ENCODE measurements at places on chromosomes 3 and 15.

DNA sequence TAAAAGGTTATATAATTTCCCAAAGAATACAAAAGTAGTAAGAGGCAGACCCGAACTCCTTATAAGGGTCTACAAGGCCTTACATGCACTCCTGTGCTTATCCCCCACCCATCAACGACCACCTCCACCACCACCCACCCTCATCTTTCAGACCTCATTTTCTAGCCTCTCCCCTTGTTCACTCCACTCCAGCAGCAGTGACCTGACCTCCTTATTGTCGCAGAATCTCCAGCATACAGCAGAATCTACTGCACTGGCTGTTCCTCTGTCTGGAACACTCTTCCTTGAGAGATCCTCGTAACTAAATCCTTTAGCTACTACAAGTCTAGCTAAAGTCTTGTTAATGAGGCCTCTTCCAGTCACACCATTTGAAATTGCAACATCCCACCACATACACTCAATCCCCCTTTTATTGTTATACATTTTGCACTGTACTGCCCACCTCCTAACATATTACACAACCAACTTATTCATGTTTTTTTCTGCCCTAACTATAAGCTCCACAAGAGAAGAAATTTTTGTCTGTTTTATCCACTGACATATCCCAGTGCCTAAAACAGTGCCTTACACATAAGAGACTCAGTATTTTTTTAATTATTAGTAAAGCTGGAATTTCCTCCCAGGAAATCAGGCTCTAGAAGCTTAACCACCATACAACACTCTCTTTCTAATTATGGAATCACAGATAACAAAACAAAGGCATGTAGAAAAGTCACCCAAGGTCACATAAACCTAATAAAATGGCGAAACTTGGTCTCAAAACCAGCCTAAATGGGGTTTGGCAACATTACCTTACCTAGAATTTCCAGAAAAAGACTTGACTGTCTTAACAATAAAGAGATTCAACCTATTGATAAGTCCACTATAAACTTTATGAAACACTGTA lies 40.2 kb downstream of the ZNF148 start:
- no peak for DNase-seq

GRCh38 chr15:70823196-70823595 lies 30.8 kb downstream of the LARP6 start:
- DNase-seq, result no peak

GRCh38 chr3:26712211-26713026 lies 89.8 kb downstream of the LRRC3B start:
- DNase-seq, result peak; percentile 82

DNA sequence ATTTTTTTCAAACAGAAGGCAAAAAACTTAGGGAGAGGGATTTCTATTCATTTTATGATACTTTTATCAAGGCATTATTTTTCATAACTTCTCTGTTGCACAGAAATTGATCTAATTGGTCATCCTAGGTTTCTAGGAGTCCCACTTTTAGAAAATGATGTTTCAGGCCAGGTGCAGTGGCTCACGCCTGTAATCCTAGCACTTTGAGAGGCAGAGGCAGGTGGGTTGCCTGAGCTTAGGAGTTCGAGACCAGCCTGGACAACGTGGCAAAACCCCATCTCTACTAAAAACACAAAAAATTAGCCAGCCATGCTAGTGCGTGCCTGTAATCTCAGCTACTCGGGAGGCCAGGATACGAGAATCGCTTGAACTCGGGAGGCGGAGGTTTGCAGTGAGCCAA lies 2.8 kb downstream of the LACTB start:
- DNase-seq, result no peak

DNA sequence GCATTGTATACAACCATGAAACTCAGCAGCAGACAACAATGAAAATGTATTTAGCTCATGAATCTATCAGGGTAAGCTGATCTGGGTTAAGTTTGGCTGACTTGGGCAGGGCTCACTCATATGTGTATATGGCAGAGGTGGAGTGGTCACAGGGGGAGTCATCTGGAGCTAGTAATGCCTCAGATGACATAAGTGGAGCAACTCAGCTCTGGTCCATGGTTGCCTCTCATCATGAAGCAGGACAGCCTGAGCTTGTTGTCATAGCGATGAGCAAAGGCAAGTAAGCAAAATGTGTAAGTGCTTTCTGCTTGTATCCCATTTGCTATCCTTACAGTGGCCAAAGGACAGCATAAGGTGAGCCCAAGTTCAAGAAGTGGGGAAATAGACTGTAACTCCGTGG lies 64.5 kb downstream of the ALCAM start:
- DNase-seq, result no peak

GRCh38 chr15:92682741-92683510 lies 27.4 kb upstream of the FAM174B start:
- no peak for DNase-seq

DNA sequence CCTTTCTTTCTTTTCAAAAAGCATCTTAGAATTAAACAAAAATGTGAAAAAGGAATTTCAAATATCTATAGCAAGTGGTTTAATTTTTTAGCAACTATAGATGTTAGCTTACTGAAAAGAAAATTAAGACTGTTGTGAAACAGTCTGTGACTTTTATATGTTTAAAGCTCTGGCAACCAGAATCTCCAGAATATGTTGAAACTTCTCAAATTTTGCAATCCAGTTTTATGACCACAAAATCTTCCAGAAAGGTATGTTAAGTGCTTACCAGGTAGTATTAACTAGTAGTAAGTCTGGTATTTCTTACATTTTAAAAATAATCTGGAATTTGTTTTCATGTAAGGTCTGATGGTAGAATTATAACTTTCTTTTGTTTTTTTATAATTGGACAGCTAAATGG lies 235.0 kb downstream of the SLC9A9 start:
- no peak for DNase-seq

- DNase-seq, result no peak
Measured at GRCh38 chr3:161322781-161323568, 48.3 kb downstream of the SPTSSB start.

GRCh38 chr3:137768361-137769321 lies 4.5 kb downstream of the SOX14 start:
- no peak for DNase-seq

DNA sequence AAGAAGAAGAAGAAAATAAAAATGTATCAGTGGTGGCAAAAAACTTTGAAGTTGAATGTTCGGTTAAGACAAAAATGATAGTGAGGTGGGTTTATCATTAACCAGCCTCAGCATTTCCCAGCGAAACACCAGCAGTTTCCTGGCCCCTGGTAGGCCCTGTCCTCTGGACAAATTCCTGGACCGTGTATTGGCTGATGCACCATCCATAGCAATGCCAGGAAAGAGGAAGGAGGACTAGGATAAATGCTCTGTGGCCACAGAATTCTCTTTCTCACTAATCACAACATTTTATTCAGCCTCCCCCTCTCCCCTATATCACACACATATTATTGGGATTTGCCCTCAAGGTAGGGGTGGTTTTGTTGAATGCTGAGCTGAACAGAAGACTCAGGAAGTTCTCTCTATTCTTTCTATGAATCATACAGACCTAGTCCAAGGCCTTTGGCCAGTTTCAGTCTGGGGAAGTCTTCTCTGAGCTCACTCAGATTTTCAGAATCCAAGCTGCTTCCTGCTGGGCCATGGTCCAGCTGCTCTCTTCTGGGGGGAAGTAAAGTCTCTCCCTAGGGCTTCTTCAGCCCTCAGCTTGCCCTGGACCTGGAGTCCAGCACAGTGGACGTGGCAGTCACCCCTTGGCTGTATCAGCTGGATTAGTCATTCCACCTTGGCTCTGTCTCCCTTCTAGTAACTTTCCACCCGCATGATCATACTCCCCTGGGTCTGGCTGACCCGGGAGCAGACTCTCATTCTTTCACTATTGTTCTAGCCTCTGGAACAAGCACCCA lies 27.6 kb downstream of the SLC28A1 start:
- no peak for DNase-seq

GRCh38 chr3:134918441-134918840 lies 123.4 kb downstream of the EPHB1 start:
- DNase-seq, result peak; percentile 80

DNA sequence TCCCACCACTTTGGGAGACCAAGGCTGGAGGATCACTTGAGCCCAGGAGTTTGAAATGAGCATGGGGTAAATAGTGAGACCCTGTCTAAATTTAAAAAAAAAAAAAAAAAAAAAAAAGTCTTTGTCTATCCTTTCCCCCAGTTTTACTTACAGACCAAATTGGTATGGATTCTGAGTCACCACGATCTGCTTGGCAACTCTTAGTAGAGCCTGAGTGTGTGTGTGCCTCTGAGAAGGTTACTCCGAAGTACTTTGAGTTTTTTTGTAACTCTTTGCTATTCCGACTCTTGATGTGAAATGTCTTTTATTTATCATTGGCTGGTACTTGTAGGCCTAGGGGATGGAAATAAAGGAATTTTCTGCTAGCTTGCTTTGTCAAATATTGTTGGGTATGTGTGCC lies 63.3 kb downstream of the RBM6 start:
- no peak for DNase-seq

DNA sequence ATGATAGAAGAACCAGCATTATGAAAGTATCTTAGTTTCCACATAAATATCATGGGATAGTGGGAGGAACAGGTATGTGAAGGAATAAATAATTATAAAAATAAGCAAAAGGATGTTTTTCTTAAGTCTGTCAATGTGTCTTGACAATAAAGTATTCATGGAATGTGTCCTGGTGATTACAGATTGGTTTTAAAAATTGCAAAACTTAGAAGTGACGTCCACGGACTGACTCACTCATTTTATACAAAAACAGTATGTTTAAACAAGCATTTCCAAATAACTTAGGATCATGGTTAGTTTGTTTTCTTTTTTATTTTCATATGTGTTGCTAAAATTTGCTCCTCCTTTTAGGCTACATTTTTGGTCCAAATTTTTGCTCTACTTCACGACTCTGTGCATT lies 687.0 kb upstream of the NECTIN3 start:
- no peak for DNase-seq

- no peak for DNase-seq
Measured at GRCh38 chr15:49831206-49831965, 210.5 kb downstream of the DTWD1 start.

- DNase-seq, result peak; percentile 78
Measured at GRCh38 chr3:159322322-159322939, 520.6 kb downstream of the MFSD1 start.

GRCh38 chr15:36898536-36899126 lies 201.7 kb downstream of the MEIS2 start:
- no peak for DNase-seq

DNA sequence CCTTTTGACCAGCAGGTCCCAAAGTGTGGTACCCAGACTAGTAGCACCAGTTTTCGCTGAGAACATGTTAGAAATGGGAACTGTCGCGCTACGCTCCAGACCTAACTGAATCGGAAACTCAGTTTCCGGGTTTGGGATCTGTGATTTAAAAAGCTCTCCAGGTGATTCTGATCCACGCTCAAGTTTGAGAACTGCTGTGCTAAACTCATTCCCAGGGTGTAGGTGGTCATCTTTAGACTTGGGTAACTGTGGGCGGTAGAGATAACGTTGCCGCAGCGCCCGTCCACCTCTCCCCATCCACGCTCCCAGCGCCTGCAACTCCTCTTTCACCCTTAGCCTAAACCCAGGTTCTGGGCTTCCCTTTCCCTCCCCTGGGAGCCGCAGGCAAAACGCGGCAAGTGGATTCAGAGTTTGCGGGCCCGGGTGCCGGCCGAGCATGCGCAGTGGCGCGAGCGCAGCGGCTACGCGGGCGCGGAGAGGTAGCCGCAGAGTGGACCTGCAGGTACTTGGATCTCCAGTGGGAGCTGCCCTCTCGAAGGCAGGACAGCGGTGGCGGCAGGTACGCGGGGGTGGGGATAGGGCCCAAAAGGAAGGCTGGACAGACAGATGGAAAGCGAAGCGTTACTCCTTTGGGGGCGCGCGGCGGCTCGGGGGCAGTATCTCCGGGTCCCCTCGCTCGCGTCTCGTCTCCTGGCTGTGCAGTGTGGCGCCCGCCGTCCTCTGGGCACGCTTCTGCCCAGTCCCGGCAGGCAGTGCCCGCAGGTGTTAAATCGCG lies at the start of gene PLS1:
Gene PLS1 (plus strand): TSS at position 443 of the 775 bp plus-strand sequence. CDS start 67,845 bp downstream, outside the sequence.
- peak; percentile 90 for DNase-seq

- DNase-seq, result no peak
Measured at GRCh38 chr3:187263270-187263669, 28.3 kb downstream of the MASP1 start.

GRCh38 chr3:36482256-36482655 lies 102.0 kb downstream of the STAC start:
- no peak for DNase-seq

DNA sequence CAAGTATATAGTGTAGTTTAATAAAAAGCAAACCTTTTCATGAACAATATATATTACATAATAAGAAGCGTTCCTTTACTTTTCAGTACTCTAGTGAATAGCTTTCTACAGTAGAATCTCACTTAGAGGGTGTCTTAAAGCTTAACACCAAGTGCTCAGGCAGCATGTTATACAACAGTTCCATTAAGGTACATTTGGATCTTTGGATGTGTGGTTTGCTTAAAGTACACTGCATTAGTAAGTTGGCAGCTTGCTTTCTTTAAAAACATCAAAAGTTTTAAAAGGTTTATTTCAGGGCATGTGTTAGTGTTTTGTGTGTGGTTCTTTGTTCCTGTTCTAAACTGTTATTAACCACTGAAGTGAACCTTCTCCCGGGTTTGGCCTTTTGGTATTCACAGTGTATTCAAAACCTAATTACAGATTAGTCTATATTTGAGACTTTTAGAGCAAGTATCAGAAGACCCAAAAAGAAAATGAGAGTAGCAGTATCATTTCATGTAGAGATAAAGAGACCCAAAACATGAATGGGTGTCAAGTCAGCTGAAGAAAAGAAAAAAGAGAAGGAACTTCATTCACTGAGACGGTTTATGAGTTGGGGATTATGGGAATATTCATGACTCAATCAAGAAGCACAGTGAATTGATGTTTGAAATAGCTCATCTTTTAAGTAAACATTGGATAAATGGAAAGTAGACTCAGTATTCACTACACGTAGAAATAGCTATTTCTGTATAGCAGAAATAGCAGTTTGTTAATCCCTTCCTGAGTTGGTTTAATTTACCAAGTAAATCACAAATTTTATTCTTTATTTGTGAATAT lies 93.9 kb downstream of the OPA1 start:
- DNase-seq, result no peak

DNA sequence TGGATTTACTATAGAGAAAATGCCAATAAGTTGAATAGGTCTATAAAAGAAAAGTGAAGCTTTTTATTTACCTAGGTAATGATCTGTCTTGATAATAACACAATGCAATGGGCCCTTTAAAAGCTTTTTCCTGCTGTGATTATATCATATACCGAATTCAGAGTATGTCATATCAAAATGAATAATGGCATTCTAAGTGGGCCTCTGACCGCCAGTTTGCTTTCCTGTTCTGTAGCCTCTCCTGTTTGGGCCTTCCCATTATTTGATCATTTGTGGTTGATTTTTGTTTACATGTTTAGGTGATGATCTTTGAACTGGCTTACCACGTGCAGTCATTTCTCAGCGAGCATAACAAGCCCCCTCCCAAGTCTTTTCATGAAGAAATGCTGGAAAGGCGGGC lies 14.9 kb downstream of the EIF2AK4 start:
- no peak for DNase-seq

DNA sequence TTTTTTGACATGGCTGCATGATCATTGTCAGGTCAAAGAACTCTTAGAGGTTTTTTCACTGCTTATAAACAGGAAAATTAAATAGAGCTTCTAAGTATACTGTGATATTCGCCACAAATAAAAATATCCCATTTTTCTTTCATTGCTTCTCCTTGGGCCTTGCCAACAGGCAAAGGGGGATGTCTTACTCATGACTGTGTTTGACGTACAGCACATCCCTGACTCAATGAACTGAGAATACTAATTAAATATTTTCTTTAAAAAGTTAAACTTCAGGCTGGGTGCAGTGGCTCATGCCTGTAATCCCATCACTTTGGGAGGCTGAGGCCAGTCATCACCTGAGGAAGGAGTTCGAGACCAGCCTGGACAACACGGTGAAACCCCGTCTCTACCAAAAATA lies 41.4 kb upstream of the CCDC80 start:
- no peak for DNase-seq

GRCh38 chr15:49151831-49152230 lies 3.6 kb downstream of the COPS2 start:
- DNase-seq, result no peak

All from Karpas-422 (cell line).